Esophagus squamous epithelium (tissue), 5 donors: ENCODE measurements at places on chromosomes 12 and 14.

DNA sequence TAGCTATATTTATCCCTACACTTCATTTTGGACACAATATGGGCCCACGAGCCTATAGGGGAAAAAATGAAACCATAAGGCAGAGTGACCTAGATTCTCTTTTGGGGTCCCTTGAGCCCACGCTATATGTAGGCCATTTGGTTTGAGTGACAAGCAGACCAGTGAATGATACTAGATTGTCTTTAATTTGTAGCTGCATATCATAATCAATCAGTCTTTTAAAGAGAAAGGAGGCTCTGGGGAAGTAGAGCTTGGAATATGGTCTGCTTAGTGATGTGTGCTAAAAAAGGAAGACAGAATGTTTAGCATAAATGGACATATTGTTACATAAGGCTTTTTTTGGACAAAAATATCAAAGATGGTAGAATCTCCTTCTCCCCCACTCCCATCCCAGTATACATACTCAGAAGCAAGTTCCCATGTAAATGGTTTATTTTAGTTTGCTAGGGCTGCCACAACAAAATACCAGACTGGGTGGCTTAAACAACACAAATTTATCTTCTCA, 140.8 kb downstream of the CAPZA3 start:
- no peak for DNase-seq

- DNase-seq: no peak
Measured at GRCh38 chr14:75174066-75174465, 2.3 kb downstream of the TMED10 start.

GRCh38 chr12:65535946-65536345, 257.5 kb downstream of the MSRB3 start:
- no peak for DNase-seq

DNA sequence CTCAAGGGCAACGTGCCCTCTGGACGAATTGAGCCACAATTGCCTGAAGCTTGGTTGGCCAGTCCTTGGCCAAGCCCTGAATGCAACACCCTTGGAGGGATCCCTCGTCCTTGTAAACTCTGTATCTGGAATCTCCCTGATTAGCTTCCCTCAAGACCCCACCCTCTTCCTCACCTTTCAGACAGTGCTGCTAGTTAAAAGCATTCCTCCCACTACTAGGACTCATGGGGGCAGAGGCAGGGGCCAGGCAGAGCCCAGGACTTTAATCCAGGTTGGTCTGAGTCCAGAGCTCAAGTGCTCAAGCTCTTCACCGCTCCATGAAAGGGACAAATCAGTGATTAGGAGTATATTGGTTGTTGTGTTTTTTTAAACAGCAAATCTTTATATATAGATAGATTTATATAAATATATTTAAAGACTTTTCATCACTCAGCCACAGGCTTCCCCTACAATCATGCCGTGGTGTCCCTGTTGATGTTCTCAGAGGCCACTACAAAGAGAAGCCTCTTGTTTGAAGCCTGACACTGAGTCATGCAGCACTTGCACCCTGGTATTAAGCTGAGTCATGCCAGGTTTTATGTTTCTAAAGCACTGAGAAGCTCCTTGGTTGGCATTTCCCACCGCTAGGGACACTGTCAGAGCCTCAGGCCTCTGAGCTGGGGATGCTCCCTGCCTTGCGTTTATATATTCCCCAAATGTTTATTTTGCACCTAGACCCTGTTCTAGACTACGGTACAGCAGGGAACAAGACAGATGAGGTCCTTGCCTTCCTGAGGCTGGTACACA, 53.8 kb upstream of the GSC start:
- DNase-seq: no peak

GRCh38 chr14:92981726-92982125, 58.8 kb downstream of the CHGA start:
- no peak for DNase-seq

DNA sequence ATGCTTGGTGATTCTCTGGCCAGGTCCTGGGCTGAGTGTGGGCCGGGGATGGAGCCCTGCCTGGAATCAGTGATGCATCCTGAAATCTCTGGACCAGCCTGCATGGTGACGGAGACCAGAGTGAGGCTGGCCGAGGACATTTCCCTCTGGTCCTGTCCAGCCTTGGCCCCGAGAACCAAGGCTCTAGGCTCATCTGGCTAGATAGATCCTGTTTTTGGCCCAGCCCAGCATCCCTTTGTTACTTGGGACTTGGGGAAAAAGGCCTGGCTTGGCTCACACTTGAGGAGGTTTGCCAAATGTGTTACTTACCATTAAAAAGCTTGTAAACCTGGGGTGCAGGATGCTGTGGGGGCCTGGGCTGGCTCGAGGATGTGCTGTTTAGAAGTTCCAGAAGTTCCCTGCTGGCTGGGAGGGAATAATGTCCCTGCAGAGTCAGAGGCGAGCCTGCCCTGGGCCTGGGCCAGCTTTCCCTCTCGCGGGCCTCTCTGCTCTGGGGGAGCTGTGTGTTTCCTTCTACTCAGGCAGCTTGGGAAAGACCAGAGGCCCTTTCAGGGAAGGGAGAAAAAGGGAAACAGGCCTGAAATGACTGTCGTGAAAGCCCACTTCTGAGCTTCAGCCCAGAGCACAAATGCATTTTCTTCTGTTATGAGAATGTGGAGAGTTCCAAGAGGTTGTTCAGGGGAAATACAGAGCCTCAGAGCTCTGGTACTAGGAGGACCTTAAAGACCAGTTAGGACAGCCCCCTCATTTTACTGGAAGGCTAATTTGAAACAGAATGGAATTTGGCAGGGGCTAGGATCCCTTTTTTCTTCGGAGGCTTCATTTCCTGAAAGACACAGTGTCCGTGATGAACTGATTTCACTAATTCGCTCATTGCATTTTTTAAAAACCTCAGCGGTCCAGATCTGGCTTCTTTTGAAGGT, 47.2 kb upstream of the CTDSP2 start:
- DNase-seq: no peak

- no peak for DNase-seq
Measured at GRCh38 chr12:102396276-102396675, 84.1 kb downstream of the IGF1 start.

- no peak for DNase-seq
Measured at GRCh38 chr14:100871234-100872186, 32.0 kb downstream of the RTL1 start.

GRCh38 chr12:52164624-52165023, 27.2 kb downstream of the KRT80 start:
- no peak for DNase-seq

- no peak for DNase-seq
Measured at GRCh38 chr14:104422837-104423681, 156.5 kb upstream of the C14orf180 start.

DNA sequence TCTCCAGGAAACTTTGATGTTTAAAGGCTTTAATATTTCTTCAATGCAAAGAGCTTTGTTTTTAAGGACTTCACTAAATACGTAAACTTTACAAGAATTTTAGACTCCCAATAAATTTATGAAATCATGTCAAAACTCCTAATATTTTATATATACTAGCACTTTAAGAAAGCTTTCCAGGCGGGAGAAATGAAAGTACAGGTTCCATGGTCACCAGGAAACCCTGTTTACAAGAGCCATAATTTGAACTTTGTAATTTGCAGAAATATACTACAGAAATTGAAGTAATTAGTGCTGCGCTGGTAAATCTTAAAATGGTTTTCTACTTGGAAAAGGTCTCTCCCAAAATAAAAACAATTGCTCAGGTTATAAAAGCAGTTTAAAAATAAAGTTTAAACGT, 8.8 kb downstream of the CCDC92 start:
- no peak for DNase-seq

DNA sequence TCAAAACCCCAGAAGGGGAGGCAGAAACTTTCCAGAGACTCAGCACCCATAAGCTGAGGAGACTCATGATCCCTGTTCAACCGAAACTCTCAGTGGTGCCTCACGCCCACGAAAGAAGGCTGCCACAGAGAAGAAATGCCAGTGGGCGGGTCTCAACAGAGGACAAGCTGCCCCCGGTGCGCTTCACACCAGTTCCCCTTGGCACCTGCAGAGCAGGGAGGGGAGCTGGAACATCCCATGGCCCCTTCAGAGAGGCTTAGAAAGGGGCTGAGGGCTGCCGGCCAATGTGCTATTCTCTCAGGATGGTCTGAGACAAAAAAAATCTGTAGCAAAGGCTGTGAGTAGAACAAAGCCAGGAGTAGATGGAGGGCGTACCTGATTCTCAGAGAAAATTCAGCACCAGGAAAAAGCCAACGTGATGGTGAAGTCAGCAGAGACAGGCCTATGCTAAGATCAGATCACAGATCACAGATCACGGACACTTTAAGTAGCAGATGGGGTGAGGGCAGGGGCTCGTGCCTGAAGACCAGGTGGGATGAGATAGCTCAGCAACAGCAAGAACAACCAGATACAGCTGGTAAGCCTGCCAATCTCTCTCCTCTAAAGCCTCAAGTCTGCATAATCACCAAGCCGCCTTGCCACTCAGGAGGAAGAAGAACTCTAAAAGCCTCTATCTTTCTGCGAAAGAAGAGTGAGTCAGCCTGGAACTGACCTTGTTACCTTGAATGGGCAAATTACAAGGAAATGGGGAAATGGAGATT, 206.4 kb upstream of the GRIP1 start:
- no peak for DNase-seq

GRCh38 chr12:31215518-31216232, 110.3 kb downstream of the SINHCAF start:
- no peak for DNase-seq

DNA sequence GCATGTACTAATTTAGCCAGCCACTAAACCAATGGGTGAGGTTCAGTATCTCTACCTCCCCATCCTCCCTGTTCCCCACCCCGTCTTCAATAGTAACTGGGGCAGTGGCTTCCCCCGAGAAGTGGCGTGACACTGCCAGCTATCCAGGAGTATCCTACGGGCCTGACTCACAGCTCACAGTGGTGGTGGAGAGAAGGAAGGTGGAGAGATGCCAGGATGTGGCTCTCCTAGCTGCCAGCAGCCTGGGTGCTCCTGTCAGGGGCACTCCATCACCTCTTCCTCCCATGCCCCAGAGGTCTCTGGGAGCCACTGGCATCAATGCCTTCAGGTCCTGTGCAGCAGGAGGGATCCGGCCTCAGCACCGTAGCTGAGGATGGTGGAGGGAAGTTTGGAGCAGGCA, 49.0 kb downstream of the TSPAN11 start:
- DNase-seq: no peak

GRCh38 chr12:121467638-121468498, 68.0 kb downstream of the RNF34 start:
- DNase-seq: peak; percentile 35

- DNase-seq: no peak
Measured at GRCh38 chr12:59388694-59389093, 207.1 kb upstream of the SLC16A7 start.
